ENCODE measurements at places on chromosomes 7 and 10.

DNA sequence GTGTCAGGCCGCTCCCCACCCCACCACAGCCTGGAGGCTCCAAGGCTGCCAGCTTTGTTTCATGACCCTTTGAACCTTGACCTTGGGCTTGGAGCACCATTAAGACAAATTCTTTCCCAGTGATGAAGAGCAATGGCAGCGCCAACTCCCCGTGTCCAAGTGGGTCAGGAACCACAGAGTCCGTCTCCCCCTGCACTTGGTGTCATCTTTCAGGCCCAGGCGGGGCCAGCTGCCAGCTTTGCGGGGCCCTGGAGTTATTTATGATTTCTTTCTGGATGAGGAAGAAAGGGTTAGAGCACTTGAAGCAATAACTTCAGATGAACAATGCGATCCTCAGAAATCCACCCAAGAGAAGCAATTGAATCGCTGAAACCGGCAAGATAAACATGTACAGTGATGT is 110.8 kb downstream of the MYL10 start:
- no peak for DNase-seq

GRCh38 chr10:3236644-3237404 is 64.2 kb upstream of the PITRM1 start:
- no peak for DNase-seq

GRCh38 chr7:49778731-49779270 is 5.4 kb downstream of the VWC2 start:
- DNase-seq: no peak

- no peak for DNase-seq
These were observed 56.1 kb downstream of the FEZF1 start for GRCh38 chr7:122248472-122248871.

DNA sequence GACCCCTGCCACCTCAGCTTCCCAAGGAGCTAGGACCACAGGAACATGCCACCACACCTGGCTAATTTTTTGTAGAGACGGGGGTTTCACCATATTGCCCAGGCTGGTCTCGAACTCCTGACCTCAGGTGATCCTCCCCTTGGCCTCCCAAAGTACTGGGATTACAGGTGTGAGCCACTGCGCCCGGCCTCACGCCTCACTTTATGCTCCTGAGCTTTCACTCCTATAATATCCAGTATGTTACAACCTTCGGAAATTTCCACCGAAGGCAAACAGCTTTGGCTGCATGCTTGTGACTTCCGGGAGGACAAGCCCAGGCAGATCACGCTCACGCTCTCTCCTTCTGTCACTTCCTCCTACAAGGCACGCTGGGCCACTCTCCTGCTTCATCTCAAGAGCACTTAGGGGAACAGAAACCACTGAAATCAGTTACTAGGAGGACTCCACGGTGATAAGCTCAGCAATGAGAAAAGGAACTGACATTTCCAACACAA is 4.4 kb upstream of the MAD1L1 start:
- DNase-seq: no peak

DNA sequence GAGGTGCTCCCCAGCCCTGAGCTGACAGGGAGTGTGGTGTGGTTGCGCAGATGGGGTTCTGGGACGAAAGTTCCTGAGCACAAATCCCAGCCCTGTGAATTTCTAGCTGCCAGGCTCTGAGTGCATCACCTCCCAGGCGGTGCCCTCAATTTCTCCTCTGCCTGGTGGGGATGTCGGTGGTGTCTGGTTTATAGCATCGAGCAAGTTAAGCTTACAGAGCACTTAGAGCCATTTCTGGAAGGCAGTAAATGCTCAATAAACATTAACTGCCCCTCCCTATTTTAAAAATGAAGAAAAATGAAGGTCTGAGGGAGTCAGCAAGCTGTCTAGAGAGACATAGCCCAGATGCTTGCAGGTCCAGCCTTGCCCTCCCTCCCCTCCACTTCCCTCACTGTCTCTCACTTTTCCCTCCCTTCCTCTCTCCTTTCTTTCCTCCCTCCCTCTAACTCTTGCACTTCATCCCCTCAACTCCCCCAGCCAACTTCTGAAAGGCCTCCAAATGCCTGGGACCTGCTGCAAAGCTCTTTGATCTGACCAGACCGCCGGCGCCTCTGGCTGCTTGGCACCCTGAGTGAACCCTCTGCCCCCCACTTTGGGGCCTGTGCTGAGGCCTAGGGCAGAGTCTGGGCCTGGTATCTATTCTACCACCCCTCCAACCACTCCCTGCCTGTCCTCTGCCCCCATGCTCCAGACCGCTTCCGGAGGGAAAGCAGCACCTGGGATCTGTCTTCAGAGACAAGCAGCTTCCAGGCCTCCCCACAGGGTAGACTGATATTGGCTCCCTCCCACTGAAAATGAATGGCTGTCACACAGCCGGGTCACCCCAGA is 438.3 kb downstream of the RPS24 start:
- no peak for DNase-seq

DNA sequence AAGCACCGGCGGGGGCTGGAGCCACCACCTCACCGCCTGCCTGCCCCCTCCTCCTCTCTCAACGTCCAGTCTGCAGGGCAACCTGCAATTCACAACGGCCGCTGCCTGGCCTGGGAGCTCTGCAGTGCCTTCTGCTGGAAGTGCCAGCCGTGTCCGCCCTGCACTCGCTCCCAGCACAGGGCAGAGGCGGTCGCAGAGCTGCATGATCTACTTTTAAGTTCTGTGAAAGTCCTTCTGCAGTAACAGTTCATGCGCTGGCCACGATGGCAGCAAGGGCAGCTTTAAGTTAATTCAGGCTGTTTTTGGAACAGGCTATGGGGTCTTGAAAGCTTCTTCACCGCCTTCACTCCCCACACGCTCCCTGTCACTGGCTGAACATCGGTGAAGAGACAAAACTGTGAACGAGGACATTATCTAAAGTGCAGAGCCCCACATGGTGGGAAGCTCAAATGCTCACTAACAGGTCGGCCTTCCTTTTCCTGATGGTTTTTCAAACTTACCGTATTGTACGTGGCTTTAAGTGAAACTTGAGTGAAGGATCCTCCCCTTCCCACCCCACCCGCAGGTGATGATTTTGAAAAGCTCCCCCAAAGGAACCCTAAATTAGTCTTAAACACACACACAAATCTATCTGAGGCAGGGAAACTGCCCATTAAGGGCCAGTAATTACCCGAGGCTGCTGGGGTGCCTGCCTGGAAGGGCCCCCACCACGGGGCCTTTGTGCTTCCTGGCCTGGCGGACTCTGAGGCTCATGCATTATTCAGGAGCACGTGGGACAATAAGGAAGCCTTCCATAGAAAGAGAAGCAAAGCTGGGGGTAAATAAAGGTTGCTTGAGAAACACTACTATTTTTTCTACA is 504.3 kb downstream of the DNAJB6 start:
- no peak for DNase-seq

- no peak for DNase-seq
These were observed 1.8 kb downstream of the INPP5A start for GRCh38 chr10:132539431-132539839.

- no peak for DNase-seq
These were observed 4.0 kb downstream of the CREM start for GRCh38 chr10:35130663-35131062.

- no peak for DNase-seq
These were observed 900 bp downstream of the MKLN1 start for GRCh38 chr7:131328377-131329175.

GRCh38 chr7:88127637-88128290 is 92.1 kb downstream of the SRI start:
- DNase-seq: no peak

GRCh38 chr7:8566016-8566415 is 132.6 kb downstream of the NXPH1 start:
- DNase-seq: no peak

GRCh38 chr7:83467493-83467892 is 181.4 kb downstream of the SEMA3E start:
- DNase-seq: no peak

GRCh38 chr10:111186358-111186757 is 109.5 kb downstream of the ADRA2A start:
- DNase-seq: no peak

- no peak for DNase-seq
These were observed 22.6 kb upstream of the RAB18 start for GRCh38 chr10:27481486-27481885.

DNA sequence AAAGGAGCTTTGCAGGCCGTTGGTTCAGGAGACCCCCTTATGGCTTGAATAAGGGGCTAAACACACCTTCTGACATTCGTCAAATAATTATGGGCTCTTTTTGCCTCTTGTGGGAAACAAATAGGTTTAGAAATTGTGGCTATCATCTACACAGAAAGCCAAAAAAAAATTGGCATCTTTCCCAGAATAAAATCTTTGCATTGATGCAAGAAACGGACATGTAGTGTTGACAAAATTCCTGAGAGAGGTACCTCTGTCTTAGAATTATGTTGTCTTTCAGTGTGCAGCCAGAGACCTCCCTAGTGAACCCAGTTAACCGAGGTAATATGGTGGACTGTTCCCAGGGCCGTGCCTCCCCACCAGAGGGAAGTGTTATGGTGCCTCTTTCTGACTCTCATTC is 283.9 kb downstream of the SDHAF3 start:
- DNase-seq: no peak

- no peak for DNase-seq
These were observed 3.3 kb downstream of the ZMIZ1 start for GRCh38 chr10:79072041-79072441.

DNA sequence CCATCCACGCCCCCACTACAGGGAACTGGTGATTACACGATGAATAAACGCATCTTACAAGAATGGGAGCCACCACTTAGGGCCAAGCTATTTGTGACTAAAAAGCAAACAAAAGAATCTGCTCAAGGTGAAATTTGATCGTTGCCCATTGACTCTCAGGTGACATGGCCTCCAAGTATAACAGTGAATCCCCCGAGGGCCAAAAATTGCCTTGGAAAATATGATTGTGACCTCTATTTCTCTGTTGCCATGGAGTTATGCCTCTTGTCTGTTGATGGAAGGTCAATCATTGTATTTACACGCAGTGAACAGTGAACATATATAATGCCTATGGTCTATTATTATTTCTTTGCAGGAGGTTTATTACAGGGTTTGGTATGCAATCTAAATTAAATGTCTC is 282.3 kb downstream of the KLF6 start:
- DNase-seq: no peak

DNA sequence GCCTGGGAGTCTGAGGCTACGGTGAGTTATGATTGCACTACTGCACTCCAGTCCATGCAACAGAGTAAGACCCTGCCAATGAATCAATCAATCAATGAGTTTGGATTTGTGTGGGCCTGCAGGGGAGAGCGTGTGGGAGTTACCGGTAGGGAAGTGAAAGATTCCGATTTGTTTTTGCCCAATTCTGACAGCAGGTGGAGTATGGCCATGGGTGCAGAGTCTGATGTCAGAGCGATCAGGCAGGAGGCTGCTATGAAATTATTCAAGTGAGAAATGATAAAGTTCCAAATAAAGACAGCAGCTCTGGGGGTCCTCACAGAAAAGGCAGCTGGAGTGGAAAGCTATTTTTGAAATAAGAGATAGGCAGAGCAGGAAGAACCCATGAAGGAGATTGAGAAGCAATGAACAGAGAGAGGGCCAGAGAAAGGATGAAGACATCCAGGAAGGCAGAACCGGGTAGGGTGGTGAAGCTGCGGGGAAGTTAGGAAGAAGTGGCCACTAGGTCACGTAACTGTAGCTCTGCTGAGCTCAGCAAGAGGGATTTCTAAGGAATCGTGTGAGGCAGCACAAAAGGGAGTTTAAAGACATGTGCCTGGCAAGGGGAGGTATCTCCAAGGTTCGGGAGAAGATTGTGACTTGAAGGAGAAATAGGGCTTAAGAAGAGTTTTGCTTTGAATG is 93.7 kb upstream of the NMT2 start:
- DNase-seq: no peak

DNA sequence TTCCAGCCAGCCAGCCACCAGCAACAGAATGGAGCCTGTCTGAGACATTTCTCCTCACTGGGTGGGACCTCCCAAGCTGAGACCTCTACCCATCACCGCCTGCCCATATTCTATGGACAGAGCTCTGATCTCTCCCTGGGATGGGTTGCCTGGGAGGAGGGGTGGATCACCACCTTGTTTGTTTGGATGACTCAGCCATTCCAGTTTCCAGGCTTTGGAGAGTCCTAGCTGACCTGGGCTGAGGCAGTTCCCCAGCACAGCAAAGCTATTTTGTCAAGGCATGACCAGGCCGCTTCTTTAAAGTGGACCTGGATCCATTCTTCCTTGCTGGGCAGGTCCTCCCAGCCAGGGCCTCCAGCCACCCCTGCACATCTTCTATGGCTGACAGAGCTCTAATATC is 982.3 kb downstream of the DNAJB9 start:
- no peak for DNase-seq

- DNase-seq: no peak
These were observed 6.0 kb downstream of the SSBP1 start for GRCh38 chr7:141744131-141744530.

DNA sequence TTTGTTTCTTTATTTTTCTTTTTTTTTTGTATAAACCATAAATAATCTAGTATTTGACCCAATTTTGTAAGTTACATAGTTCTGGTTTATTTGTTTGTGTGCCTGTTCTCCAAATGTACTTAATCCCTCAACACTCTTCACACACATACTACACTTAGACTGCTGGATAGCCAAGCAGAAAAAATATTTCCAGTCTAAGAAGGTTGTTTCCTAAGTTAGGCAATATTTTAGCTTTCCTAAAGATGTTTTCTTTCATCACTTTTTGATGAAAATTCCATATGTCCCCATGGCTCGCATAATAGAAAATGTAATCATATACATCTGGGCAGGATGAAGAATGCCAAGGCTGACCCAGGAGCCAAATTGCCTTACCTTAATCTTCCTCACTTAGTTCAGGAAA is 105.3 kb downstream of the PPP1R3A start:
- no peak for DNase-seq

GRCh38 chr10:106082865-106083264 is 1081.6 kb downstream of the SORCS1 start:
- DNase-seq: no peak

GRCh38 chr10:128386816-128387604 is 260.8 kb upstream of the MKI67 start:
- DNase-seq: no peak

GRCh38 chr7:94266238-94266644 is 128.5 kb upstream of the COL1A2 start:
- no peak for DNase-seq

- no peak for DNase-seq
These were observed 20.5 kb upstream of the ZNF273 start for GRCh38 chr7:64882341-64883112.

- DNase-seq: no peak
These were observed 462.7 kb downstream of the PHTF2 start for GRCh38 chr7:78261302-78261701.

DNA sequence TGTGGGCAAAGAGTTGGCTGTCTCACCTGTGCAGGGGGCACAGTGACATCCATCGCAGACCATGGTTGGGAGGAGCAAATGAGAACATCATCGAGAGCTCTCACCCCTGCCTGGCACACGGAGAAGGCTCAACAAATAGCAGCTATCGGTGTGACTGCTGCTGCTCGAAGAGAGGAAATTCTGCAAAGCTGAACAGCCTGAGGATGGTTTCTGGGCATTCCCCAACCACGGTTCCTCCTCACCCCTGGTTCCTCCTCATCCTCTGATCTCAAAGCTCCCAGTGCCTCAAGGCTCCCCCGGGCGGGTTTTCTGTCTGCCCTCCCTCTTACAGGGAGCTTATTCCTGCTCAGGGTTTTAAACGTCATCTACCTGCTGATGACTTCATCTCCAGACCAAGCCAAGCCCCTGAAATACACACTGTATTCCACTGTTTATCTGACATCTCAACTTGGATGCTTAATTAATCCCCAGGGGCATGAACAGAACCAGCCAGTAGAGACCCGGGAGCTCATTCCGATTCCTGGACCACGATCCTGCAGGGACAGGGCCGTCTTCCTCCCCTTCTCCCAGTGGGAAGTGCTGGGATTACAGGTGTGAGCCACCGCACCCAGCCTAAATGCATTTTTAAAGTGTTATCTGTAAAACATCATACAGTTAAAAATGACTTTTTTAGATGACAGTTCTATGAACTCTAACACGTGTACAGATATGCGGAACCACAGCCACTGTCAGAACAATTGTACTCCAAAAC is 19.5 kb upstream of the NOM1 start:
- no peak for DNase-seq
